ENCODE measurements at places on chromosomes 3 and 15. TPM values are rescaled to one million over a fixed set of nuclear protein-coding genes. Genes with fewer than 3 reads are reported as not detected.

GRCh38 chr3:145767909-145768308, 393.1 kb downstream of the PLOD2 start:
- no peak for DNase-seq

- no peak for DNase-seq
These were observed 30.1 kb downstream of the IGF1R start for GRCh38 chr15:98678484-98678883.

DNA sequence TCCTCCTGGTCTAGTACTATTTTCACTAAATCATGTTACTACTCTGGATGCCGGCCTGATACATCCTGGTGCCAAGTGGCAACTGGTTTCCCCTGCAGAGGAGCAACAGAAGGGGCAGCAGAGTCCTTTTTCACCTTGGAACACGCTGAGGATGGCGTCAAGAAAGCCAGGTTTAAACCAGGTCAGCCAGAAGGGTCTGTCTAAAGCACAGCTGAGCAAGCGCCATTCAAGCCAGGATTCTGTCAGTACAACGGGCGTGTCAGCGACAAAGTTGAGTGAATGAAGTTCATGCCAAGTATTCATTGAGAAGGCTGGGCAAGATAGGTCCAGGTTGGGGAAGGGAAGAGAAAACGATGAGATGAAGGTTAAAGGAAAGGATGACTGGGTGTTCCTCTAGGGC, 88.2 kb downstream of the FBN1 start:
- no peak for DNase-seq

The RPP25 gene
- total RNA-seq = 1.5 TPM

The LSMEM2 gene
- not detected for total RNA-seq

The HYKK gene
- total RNA-seq = 9.9 TPM

The LAMB2 gene
- 192 TPM for total RNA-seq

All from A172 (cell line).